Central memory CD4-positive, alpha-beta T cell (primary cell): ENCODE measurements at places on chromosomes 11 and 22.

DNA sequence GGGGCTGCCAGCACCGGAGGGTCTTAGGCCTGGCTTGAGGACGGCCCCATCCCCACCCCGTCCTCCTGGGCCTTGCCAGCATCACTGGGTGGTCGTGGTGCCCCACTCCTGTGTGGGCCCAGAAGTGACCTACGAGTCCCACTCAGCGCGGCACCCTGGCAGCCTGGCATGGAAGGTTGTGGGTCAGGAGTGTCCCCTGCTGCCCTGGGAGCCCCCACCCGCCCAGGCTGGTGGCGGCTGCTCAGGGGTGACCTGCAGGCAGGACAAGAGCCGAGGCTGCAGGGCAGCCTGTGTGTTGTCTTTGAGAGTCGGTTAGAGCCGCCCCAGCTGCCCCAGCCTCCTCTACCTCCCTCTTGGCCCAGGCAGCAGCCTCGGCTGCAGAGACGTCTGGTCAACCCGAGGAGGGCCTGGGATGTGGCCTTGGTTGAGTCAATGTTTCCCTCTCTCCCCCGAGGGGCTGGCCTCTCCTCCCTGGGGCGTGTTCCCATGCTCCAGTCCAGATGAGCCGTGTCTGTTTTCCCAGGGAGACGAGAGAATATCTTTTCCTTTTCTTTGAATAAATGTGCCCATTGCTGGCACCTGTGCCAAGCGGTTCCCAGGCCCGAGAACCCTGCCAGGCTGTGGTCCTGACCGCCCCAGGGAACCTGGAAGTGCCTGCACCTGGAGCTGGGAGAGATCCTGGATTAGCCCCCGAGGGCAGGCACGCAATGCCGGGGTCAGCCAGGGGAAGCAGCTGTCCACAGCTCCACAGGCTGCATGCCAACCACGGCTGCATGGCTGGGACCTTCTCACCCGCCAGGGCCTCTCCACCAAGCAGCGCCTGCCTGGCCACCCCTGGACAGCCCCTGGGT, 35.7 kb upstream of the MUC5AC start:
- no peak for DNase-seq

- DNase-seq = no peak
These were observed 71.7 kb upstream of the FAR1 start for GRCh38 chr11:13596611-13597326.

DNA sequence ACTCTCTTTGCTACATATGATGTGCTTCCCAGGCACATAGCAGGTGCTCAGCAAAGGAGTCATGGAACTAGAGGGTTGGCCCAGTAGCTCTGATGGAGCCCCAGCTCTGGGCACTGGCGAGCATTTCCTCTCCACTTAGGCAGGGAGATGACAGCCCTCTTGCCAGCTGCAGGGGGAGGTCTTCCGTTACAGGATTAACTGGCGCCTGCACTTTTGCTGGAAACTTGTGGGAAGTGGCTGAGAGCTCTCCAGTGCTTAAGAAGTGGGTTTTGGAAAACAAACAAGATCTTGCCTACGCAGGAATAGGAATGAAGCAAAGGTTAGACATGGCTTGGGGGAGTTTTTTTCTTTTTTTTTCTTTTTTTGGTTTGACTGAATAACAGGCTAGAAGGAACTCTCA, 75.5 kb downstream of the MICAL2 start:
- no peak for DNase-seq

DNA sequence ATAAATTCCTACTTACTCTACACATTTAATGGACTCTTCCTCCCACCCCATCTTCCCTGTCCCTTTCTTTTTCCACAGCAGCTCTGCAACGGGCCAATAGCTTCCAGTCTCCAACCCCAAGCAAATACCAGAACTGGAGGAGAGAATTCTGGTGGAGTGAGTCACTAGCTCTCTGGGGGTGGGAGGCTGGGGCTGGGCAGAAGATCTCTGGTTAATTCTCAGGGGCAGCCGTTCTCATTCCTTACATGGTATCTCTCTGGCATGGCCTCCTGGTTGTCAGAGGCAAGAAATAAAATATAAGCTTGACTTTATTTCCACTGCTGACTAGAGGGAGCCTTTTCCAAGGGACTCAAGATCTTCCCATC, 90.4 kb upstream of the PARVA start:
- no peak for DNase-seq

DNA sequence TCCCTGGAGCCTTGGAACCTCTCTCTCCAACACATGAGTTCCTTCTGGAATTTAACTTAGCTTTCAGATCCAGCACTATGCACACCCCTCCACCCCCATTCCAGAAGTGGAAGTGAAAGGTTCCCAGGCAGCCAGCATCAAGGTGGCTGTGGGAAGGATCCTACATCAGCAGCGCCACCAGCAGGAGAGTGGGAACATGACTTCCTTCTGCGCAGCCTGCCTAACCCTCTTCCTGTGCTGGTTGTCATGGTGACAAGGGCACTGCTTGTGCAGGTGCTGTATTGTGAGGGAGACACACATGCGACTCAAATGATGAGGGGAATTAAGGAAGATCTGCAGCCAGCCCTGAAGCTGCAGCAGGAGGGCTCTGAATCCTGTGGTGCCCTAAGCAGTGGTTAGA, 904.5 kb upstream of the API5 start:
- DNase-seq = no peak

DNA sequence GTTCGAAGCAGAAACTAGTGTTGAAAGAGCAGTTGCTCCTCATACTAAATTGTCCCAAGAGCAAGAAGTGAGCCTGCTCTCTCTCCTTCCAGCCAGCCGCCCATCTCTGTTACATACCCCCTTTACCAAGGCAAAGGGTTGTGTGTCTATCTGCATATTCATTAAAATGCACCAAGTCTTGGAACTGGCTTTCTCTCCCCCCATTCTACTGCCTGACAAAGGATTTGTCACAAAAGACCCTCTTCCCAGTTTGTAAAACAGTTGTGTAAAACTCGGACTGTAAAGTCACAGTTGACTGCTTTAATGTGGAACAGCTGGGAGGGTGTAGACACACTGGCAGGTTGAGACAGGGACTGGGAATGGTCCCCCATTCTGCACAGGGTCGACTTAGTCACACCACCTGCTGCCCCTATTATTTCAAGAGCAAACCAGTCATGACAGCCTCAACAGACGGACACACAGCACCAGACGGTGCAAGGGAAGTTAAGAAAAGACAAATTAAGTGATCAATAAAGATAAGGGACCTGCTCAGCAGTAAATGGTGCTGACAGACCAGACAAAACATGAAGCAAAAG, 60.0 kb upstream of the HTATIP2 start:
- DNase-seq = no peak
